ENCODE measurements at places on chromosomes 11 and 22.

GRCh38 chr22:38837414-38837928 is 6.4 kb downstream of the NPTXR start:
- no peak for DNase-seq

DNA sequence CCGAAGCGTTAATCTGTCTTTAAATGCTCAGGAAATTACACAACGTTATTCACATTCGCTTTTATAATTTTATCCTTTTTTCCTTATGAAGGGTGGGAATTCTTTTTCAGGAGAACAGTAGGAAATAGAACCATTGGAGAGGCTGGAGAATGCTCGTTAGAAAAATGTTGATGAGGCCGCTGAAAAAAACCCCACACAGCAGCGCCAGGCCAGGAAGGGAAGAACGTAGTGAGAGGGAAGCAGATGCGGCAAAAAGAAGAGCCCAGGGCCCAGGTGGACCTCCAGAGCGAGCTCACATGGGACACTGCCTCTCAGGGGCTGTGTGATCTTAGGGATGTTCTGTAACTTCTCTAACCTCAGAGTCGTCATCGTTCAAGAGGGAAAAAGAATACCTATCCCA is 691.6 kb downstream of the OPCML start:
- DNase-seq, result no peak

- DNase-seq, result no peak
Measured at GRCh38 chr11:126054408-126054807, 8.3 kb downstream of the CDON start.

DNA sequence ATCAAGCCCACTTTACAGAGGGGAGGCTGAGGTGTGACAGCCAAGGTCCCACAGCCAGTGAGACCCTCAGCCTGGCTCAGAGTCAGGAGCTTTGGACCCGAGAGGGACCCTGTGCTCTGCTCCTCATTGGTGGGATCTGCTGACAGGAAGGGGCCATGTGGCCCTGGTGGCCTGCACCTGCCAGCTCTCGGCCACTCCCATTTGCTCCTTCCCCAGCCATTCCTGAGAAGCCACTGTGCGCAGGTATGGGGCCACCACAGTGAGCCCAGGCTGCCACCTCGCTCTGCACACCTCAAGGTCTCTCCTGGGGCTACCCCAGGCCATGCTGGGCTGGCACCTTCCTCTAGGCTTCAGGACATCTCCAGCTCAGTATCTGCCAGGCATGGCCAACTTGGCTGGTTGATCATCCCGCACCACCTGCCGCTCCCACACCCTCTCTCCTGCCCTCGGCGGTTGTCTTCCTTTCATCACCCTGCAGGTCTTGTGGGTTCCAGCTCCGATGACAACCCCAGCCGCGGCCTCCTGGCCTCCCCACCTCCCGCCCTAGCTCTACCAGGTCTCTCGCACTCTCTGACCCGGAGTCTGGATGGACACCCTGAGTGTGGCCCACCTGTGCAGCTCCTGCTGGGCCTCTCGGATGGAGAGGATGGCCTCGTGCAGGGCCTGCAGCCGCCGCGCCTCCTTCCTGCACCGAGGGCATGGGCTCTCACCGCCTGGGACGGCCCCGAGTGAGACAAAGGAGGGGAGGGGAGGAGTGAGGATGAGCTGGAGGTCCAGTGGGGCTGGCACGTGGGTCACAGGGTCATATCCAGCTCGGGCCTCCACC is 32.2 kb upstream of the CARS1 start:
- no peak for DNase-seq

DNA sequence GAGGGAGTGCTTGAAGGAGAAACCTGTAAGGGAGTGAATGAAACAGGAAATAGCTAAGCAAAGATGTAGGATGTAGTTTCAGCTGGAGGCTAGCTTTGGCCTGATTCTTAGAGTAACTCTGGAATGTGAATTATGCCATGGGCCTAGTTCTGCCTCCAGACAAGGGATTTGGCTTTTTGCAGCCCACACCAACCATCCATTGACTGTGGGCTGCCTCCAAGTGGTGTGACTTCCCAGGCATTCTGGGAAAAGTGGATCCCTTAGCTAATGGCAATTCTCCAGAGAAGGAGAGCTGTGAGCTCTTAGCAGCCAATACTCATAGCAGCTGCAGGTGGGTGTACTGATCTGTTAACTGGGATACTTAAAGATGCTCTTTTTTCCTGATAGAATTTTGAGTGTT is 2.0 kb upstream of the OR9I1 start:
- DNase-seq, result no peak

GRCh38 chr11:94656968-94657367 is 89.8 kb downstream of the PIWIL4 start:
- DNase-seq, result peak; percentile 45

GRCh38 chr11:113974741-113975470 is at the start of gene HTR3A:
Gene HTR3A, plus strand, starts transcription at chr11:113975108. Its CDS starts 218 bp downstream, at chr11:113975326.
- peak; percentile 10 for DNase-seq

DNA sequence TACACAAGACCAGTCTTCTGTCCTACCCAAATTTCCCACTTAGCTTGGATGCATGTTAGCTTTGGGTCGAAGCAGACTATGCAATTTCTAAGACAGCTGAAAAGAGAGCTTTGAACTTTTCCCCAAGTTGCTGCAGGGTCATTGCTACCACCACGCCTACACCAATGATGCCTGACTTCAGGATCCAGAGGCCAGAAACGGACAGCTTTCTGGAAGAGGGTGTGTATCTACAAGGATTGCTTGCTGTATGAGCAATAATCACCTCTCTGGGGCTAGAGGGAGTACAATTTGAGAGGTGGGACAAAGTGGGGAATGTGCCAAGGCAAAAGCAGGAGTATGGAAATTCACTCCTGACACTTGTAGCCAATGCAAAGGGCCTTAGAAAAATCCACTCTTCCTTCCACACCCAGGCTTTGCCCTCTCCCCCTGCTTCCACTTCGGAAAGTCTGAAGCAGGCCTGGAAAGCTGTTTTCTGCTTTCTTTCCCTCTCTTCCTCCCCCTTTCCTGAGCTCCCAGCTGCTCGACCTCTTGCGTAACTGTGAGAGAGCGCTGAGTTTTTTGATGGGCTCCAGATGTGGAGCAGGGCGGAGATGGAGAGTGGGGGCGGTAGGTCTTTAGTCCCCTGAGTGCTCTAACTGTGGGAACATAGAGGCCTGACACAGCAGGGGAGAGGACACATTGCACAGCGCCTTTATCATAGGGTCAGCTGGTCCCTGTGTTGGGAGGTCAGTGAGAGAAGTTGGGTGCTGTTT is 2.1 kb upstream of the PHLDB1 start:
- peak; percentile 92 for DNase-seq

- no peak for DNase-seq
Measured at GRCh38 chr11:68753300-68753699, 2.0 kb upstream of the TESMIN start.

DNA sequence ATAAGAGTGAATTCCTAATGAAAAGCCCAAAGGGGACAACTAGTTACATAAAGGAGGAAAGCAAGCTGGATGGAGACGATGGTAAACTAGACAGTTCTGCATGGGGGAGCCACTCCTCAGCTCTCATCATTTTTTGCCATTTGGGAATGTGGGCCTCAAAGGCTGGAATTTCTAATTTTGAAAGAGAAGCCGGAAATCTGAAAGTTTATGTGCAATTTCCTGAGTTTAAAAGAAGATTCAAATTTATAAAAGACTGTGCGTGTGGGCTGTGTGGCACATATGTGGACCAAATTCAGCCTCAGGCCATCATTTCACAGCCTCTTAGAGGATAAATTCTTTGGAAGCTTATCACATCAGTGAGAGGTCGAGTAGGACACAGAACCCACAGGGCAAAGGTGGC is 18.3 kb upstream of the CRY2 start:
- no peak for DNase-seq

- DNase-seq, result peak; percentile 52
Measured at GRCh38 chr11:76313913-76314740, 66.8 kb downstream of the THAP12 start.

DNA sequence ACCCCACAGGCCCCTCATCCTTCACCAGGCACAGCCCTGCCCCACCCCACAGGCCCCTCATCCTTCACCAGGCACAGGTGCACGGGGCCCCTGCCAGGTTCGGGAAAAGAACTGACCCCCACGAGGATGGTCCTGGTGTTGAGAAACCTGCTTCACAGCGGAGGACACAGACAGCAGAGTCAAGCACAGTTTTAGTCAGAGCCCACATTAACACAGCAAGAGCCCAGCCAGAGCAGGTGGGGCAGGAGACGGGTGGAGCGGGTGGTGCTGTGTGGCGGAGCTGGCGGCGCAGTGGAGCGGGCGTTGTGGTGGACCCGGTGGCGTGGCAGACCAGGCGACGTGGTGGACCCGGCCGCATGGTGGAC is 1085.5 kb downstream of the BRD1 start:
- DNase-seq, result no peak

Data from fibroblast of skin of abdomen (primary cell).